ENCODE measurements at places on chromosomes 2 and 18. TPM values are rescaled to one million over a fixed set of nuclear protein-coding genes. Genes with fewer than 3 reads are reported as not detected.

Gene SLC9A2
- total RNA-seq, result 0.13 TPM

Gene CROCC2
- total RNA-seq, result not detected

Gene ASIC4
- not detected for total RNA-seq

Gene ASB18
- not detected for total RNA-seq

Gene UGT1A10
- not detected for total RNA-seq

Gene LYPD1
- total RNA-seq, result 158 TPM

Data from mesangial cell (primary cell).